NCI-H510A (cell line): ENCODE measurements at places on chromosomes 16 and 17.

DNA sequence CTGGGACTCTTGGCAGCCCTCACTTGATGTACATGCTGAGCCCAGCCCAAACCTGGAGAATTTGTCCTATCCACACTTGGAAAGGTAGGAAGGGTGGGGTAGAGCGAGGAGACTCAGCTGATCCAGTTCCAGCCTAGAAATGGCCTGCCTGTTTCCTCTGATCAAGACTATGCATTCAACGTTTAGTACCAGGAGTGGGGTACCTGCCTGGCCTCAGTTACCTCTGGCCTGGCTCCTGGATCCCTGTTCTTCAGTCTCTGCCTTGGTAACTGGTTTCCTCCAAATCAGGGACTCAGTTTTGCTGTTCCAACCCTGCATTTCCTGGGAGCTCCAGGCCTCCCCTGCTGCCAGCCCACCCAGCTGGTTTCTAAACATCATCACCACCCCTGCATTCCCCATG lies 233.5 kb downstream of the GSG1L start:
- no peak for DNase-seq

- no peak for DNase-seq
These were observed 17.2 kb upstream of the TBX21 start for GRCh38 chr17:47715669-47716325.

DNA sequence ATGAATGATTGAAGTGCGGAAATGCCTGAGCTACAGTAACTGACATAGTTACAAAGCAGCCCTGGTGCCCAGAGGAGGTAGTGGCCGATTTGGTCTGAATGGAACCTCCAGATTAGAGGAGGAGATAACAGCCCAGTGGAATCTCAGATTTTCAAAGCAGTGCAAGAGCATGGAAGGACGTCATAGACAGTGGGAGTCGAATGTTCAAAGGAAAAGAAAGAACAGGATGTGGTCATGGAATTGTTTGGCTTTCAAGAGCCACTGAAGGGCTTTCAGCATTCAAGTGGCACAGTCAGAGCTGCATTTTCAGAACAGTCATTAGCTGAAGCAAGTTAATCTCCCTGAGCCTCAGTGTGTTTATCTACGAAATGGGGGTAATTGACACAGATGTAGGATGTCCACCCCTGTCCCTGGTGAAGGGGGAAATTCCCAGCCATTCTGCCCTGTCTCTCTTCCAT lies 104.6 kb upstream of the CACNG3 start:
- DNase-seq, result no peak

GRCh38 chr17:58006924-58007780 lies at the start of gene SRSF1:
SRSF1 (minus strand) TSS chr17:58007246; CDS start chr17:58007137, 109 bp downstream.
- peak; percentile 99 for DNase-seq

GRCh38 chr16:49527611-49528010 lies 154.0 kb downstream of the C16orf78 start:
- no peak for DNase-seq

DNA sequence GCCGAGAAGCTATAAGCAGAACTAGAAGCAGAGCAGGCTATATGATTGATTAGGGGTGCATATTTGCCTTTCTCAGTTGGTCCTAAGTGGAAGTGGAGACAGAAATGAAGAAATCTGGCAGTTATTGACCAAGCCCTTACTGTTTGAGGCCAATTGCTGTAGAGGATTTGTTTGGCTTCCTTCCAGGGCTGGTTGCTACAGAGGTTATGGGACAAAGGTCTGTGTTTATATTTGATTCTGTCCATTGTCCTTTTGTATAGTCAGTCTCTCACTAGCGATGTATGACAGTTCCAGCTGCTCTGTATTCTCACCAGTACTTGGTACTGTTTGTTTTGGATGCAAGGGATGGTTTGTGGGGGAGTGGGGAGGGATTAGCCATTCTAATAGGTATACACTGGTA lies 7.3 kb upstream of the ALOX15 start:
- DNase-seq, result peak; percentile 60

GRCh38 chr16:87984632-87985267 lies 33.5 kb downstream of the BANP start:
- no peak for DNase-seq

GRCh38 chr17:59530531-59530930 lies 34.9 kb upstream of the DHX40 start:
- no peak for DNase-seq

GRCh38 chr17:42287305-42287976 lies 857 bp upstream of the STAT5A start:
- DNase-seq, result no peak

DNA sequence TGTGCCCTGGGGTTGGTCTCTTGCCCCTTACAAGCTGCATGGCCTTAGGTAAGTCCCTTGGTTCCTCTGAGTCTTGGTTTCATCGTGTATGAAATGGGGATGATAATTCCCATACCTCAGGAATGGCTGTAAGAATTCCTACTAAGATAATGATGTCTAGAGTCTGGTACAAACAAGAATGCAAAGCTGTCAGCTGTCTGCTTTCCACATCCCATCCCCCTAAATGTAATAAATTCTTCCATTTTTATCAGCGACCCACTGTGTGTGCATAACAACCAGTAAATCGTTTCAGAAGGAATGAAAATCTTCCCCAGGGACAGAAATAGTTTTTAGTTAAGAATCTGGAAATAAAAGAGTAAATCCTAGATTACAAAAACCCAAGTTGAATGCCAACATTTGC lies 95.4 kb downstream of the CPPED1 start:
- no peak for DNase-seq

DNA sequence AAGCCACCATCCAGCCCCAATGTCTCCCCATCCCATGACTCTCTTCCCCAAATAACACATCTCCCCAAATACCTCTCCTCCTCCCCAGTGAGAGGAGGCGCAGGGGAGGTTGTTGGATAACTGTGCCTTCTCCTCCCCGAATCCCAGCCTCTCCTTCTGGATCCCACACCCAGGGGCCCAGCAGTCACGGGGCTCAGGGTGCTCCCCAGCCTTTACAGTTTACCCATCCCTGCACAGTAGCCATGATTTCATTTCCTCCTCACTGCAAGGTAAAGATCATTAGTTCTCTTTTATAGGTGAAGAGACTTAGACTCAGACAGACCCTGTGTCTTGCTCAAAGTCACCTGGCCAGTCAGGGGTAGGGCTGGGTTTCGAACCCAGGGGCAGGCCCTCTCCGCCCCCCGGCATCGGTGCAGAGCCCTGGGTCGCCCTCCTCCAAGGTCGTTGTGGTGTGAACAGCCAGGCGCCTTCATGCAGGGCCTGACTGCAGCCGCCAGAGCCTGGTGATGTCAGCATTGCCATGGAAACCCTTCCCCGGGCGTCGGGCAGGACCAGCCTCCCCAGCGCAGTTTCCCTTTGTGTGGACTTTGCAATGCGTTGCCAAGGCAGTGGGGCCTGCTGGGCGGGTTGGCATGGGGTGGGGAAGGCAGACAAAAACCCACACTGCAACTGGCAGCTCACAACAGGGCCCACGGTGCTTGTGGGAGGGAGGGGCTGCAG lies 53.3 kb upstream of the TOB1 start:
- DNase-seq, result peak; percentile 95

GRCh38 chr16:20122011-20122410 lies 48.3 kb upstream of the GPR139 start:
- no peak for DNase-seq

DNA sequence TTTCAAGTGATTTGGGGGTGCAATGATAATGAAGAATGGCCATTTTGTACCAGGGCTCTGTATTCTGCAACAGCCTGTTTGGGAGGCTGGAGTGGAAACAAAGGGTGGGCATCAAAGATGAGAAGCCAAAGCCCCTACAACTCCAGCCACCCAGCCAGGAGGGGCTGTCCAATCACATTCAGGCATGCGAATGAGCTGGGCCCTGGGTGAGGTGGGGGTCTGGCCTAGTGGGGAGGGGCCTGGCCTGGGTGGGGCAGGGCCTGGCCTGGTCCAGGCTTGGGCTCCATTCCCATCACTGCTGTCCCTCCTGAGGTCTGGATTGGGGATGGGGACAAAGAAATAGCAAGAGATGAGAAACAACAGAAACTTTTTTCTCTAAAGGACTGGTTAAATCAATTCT lies 6.4 kb downstream of the AOC3 start:
- no peak for DNase-seq

DNA sequence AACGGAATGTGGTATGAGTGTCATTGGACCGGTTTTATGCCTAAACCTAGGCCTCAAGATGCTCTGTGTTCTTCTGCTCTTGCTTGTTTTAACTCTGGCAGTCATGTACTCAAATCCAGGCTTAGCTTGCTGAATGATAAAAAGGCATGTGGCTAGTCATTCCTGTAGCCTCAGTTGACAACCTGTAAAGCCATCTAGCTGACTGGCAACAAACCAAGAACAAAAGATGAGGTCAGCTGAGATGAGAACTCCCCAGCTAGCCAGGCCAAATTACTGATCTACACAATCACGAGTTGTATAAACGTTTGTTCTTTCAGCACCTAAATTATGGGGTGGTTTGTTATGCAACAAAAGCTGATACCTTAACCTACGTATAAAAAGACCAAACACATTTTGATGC lies 1406.0 kb upstream of the CDH8 start:
- DNase-seq, result no peak

GRCh38 chr16:3458278-3458851 lies 14.9 kb downstream of the NAA60 start:
- no peak for DNase-seq

GRCh38 chr17:82864713-82865248 lies 25.0 kb upstream of the ZNF750 start:
- peak; percentile 72 for DNase-seq

DNA sequence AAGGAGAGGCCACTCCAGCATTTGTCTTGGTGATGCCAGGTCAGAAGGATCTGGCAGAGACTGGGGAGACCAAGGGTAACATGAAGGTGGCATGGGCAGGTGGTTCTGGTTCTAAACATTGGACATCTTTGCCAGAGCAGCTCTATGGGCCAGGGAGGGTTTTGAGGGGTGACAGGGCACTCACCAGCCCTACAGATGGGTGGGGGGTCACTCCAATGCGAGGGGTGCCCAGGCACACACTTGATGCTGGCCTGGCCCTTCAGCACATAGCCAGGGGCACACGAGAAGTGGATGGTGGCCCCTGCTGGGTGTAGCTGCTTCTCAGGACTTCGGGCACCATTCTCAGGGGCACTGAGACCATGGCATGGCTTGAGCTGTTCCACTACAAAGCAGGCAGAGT lies 5.5 kb upstream of the PHF12 start:
- DNase-seq, result no peak
